Keratinocyte (primary cell): ENCODE measurements at places on chromosomes 4 and X. TPM values are rescaled to one million over a fixed set of nuclear protein-coding genes. Genes with fewer than 3 reads are reported as not detected.

- no peak overlapping the region for H3K27ac ChIP-seq
- H3K4me1 ChIP-seq, result no peaks in the 10 kb centered on the region
- no peak for DNase-seq
- no peaks in the 10 kb centered on the region for H3K27me3 ChIP-seq
These were observed 107.9 kb downstream of the MMRN1 start for GRCh38 chr4:90002441-90003062.

GRCh38 chr4:30801876-30802275, 81.7 kb downstream of the PCDH7 start:
- H3K27me3 ChIP-seq, result no peaks in the 10 kb centered on the region
- H3K36me3 ChIP-seq, result no peaks in the 10 kb centered on the region
- no peak overlapping the region for H3K4me3 ChIP-seq
- no peak for DNase-seq
- H3K4me1 ChIP-seq, result peaks cover 21% of the 10 kb centered on the region

DNA sequence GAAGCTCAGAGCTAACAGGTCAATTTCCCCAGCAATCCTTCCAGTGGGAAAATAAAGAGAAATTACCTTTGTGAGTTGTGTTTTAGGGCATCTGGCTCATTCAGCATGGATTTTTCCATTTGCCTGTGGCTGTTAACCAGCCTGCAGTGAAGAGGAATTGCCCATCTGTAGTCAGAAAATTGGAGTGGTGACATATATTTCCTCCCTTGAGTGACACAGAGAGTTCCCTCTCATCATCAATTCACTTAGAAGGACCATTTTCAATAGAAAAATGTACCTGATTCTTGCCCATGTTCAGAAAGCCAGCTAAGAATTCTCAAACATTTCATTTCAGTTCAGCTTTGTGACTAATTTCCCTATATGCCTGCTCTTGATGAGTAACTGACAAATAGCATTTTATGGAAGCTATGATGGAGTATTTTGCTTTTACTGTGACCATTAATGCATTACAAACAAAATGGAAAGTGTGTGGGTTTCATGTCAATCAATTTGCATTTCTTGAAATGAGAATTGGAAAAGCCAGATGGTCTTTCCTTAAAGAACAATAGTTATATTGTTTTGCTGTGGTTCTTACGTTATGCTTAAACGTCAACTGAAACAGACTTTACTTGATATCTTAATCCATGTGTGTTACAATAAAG, 155.8 kb downstream of the NWD2 start:
- no peaks in the 10 kb centered on the region for H3K4me1 ChIP-seq
- DNase-seq, result no peak
- no peak overlapping the region for H3K27ac ChIP-seq
- H3K36me3 ChIP-seq, result no peaks in the 10 kb centered on the region
- H3K4me3 ChIP-seq, result no peak overlapping the region

GRCh38 chr4:185541251-185541727, 6.0 kb upstream of the PDLIM3 start:
- H3K27me3 ChIP-seq, result peaks cover 19% of the 10 kb centered on the region
- H3K4me1 ChIP-seq, result no peaks in the 10 kb centered on the region
- no peak for DNase-seq
- H3K36me3 ChIP-seq, result no peaks in the 10 kb centered on the region

- no peaks in the 10 kb centered on the region for H3K36me3 ChIP-seq
- no peaks in the 10 kb centered on the region for H3K27me3 ChIP-seq
- H3K4me3 ChIP-seq, result no peak overlapping the region
- no peak overlapping the region for H3K27ac ChIP-seq
- H3K4me1 ChIP-seq, result no peaks in the 10 kb centered on the region
These were observed 357.9 kb downstream of the UNC5C start for GRCh38 chr4:95190751-95191436.

- H3K36me3 ChIP-seq, result no peaks in the 10 kb centered on the region
- H3K27ac ChIP-seq, result no peak overlapping the region
- peaks cover 7% of the 10 kb centered on the region for H3K27me3 ChIP-seq
- DNase-seq, result peak; percentile 11
- H3K4me3 ChIP-seq, result no peak overlapping the region
These were observed 11.0 kb downstream of the SUPT20HL1 start for GRCh38 chrX:24371391-24371972.

DNA sequence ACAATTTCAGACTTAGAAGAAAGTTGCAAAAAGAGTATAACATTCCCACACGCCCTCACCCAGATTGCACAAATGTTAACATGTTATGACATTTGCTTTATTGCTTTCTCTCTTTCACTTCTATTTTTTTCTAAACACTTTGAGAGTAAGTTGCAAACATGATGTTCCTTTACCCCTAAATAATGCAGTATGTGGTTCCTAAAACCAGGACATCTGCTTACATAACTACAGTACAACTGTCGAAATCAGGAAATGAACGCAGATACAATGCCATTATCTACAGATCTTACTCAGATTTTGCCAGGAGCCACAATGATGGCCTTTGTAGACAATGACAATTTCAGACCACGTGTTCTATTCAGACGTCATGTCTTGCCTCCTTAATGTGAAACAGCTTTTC, 22.4 kb downstream of the SH3TC1 start:
- no peak for DNase-seq
- no peak overlapping the region for H3K27ac ChIP-seq
- no peaks in the 10 kb centered on the region for H3K27me3 ChIP-seq
- H3K4me3 ChIP-seq, result no peak overlapping the region

- H3K27ac ChIP-seq, result no peak overlapping the region
- no peaks in the 10 kb centered on the region for H3K27me3 ChIP-seq
- no peak overlapping the region for H3K4me3 ChIP-seq
- H3K4me1 ChIP-seq, result peaks cover 18% of the 10 kb centered on the region
- no peaks in the 10 kb centered on the region for H3K36me3 ChIP-seq
These were observed 137.2 kb upstream of the PGRMC2 start for GRCh38 chr4:128424527-128425497.

DNA sequence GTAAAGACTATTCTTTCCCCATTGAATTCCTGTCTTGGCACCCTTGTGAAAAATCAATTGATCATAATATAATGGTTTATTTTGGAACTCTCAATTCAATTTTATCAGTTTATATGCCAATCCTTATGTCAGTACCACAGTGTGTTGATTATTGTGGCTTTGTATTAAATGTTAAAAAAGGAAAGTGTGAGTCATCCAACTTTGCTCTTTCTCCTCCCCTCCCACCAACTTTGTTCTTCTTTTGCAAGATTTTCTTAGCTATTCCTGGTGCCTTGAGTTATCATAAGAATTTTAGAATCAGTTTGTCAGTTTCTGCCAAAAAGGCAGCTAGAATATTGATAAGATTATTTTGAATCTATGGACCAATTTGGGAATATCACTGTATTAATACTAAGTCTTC, 11.2 kb upstream of the RNF175 start:
- no peaks in the 10 kb centered on the region for H3K27me3 ChIP-seq
- H3K27ac ChIP-seq, result no peak overlapping the region
- DNase-seq, result no peak
- no peak overlapping the region for H3K4me3 ChIP-seq

DNA sequence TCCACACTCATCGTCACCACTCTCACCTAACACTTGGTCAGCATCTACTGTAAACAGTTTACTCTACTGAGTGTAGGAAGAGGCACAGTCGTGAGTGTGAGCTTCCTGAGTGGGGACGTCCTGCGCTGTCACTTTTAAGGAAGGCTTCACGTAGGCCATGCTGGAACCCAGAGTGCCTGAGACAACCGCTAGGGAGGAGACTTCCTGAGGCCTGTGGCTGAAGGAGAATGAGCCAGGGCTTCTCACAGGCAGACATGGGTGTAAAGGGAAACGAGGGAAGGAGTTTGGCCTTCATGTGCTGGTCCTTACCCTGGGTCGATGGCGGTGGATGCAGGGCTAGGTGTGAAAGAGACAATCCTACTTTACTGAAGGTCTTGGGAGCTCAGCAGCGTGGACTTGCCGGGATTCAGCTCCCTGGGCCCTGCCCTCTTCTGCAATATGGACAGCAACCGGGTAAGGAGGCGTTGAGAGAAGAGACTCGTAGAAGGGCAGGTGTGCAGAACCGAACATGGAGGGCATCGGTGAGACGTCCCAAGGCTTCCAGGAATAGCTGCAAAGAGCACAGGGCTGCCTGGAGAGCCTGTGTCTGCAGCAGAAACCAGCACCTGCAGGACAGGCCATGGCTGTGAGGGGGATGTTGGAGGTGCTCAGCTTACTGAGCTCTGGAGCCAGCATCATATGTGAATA, 48.7 kb upstream of the TLR3 start:
- no peak overlapping the region for H3K27ac ChIP-seq
- H3K27me3 ChIP-seq, result no peaks in the 10 kb centered on the region
- H3K36me3 ChIP-seq, result no peaks in the 10 kb centered on the region
- no peaks in the 10 kb centered on the region for H3K4me1 ChIP-seq
- no peak for DNase-seq

DNA sequence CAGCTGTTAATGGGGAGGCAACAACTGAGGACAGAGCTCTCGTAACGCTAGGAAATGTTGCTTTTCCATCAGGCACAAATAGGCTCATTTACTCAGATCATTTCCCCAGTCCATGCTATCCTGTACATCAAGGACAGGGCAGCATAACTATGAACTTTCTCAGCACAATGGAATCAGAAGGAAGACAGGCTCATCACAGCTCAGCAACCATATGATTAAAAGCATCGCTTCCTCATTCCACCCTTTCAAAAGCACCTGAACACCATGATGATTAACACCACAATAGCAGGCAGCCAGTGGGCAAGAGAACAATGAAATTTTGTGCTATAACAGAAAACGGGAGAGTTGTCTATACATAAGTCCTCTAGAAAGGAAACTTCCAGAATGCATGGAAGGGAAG, 297.8 kb downstream of the ZNF674 start:
- no peaks in the 10 kb centered on the region for H3K36me3 ChIP-seq
- peaks cover 10% of the 10 kb centered on the region for H3K4me1 ChIP-seq
- no peak overlapping the region for H3K4me3 ChIP-seq
- no peaks in the 10 kb centered on the region for H3K27me3 ChIP-seq

DNA sequence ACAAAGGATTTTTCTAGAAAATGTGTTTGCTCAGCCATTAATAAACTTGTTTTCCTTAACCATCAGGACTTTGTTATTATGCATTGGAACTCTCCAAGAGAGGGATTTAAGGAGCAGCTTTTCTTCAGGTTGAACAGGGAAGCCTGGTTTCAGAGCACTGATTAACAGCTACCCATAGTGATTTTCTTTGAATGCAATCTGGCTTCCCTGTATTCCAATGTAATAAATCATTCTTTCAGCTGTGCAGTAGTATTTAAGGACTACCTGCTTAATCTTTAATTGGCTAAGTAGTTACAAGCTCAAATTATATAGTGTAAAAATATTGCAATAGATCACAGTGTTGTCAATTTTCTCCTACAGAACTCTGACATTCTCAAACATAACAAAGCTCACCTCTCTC, 77.5 kb downstream of the TMEM156 start:
- H3K4me3 ChIP-seq, result no peak overlapping the region
- no peaks in the 10 kb centered on the region for H3K36me3 ChIP-seq
- H3K27me3 ChIP-seq, result no peaks in the 10 kb centered on the region
- peaks cover 1% of the 10 kb centered on the region for H3K4me1 ChIP-seq

GRCh38 chr4:14254252-14254651, 626.7 kb upstream of the BOD1L1 start:
- H3K4me3 ChIP-seq, result no peak overlapping the region
- H3K27ac ChIP-seq, result no peak overlapping the region
- H3K4me1 ChIP-seq, result no peaks in the 10 kb centered on the region
- no peaks in the 10 kb centered on the region for H3K27me3 ChIP-seq
- no peak for DNase-seq

GRCh38 chr4:87589531-87589930, 18.8 kb upstream of the DSPP start:
- H3K27ac ChIP-seq, result no peak overlapping the region
- no peaks in the 10 kb centered on the region for H3K4me1 ChIP-seq
- H3K27me3 ChIP-seq, result no peaks in the 10 kb centered on the region

- H3K4me1 ChIP-seq, result no peaks in the 10 kb centered on the region
- H3K27ac ChIP-seq, result no peak overlapping the region
- no peak overlapping the region for H3K4me3 ChIP-seq
These were observed 29.2 kb upstream of the NPY2R start for GRCh38 chr4:155179216-155179615.

GRCh38 chrX:52867610-52868348, at the start of gene XAGE3:
XAGE3 (minus strand) TSS chrX:52868083; CDS start chrX:52867133, 950 bp downstream.
- H3K4me1 ChIP-seq, result no peaks in the 10 kb centered on the region
- no peak within 1 kb of the TSS for H3K4me3 ChIP-seq
- H3K27ac ChIP-seq, result no peak within 1 kb of the TSS
- no peaks in the 10 kb centered on the region for H3K27me3 ChIP-seq
- H3K36me3 ChIP-seq, result no peaks in the 10 kb centered on the region

- H3K27me3 ChIP-seq, result no peaks in the 10 kb centered on the region
- DNase-seq, result no peak
- no peaks in the 10 kb centered on the region for H3K4me1 ChIP-seq
- no peak overlapping the region for H3K4me3 ChIP-seq
These were observed 411.5 kb upstream of the FTHL17 start for GRCh38 chrX:31483336-31483735.

DNA sequence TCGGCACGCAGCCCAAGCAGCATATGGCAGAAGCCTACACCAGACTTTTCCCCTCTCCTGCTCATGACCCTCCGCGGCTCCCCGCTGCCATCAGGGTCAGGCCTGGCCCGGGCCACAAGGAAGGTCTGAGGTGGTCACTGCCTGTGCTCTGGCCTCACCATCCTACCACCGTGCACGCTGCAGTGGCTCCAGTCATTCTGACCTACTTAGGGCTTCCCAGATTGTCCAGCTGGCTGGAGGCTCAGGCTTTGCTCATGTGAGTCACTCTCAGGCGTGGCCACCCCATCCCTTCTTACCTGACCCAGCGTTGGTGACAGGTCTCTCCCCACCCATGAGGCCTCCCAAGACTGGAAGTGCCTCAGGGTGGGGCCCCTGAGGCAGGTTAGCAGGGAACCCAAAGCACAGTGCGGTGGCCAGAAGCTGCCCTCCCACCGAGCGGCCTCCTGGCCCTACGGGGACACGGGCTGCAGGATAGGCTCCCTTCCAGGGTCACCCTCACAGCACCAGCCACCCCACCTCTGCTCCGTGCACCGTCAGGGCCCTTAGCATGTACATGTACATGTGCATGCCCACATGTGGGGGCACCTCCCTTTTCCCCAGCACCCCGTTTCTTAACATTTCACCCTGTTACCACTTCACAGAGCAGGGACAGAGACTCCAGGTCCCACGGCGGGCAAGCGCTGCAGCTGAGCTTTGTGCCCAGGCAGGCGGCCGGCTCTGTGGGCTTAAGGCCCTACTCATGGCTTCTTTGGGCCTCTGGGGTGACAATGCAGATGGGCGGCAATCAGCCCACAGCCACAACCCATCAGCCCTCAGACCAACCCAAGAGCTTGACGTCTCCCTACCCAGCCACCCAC, 2.2 kb downstream of the TREX2 start:
- no peak overlapping the region for H3K4me3 ChIP-seq
- no peak overlapping the region for H3K27ac ChIP-seq
- peaks cover 10% of the 10 kb centered on the region for H3K4me1 ChIP-seq
- no peaks in the 10 kb centered on the region for H3K36me3 ChIP-seq
- H3K27me3 ChIP-seq, result no peaks in the 10 kb centered on the region

- no peaks in the 10 kb centered on the region for H3K27me3 ChIP-seq
- H3K36me3 ChIP-seq, result no peaks in the 10 kb centered on the region
- H3K4me3 ChIP-seq, result no peak overlapping the region
- no peak overlapping the region for H3K27ac ChIP-seq
- no peaks in the 10 kb centered on the region for H3K4me1 ChIP-seq
These were observed 330.9 kb downstream of the SPOCK3 start for GRCh38 chr4:166903408-166903807.

GRCh38 chr4:48681856-48682255, 98.2 kb downstream of the FRYL start:
- no peaks in the 10 kb centered on the region for H3K4me1 ChIP-seq
- H3K27me3 ChIP-seq, result no peaks in the 10 kb centered on the region
- no peaks in the 10 kb centered on the region for H3K36me3 ChIP-seq
- no peak overlapping the region for H3K27ac ChIP-seq
- no peak overlapping the region for H3K4me3 ChIP-seq

The PPEF2 gene
- 0.03 TPM in 2 of 3 replicates, not detected in the other for polyA plus RNA-seq

The INPP4B gene
- polyA plus RNA-seq, result 33.6 to 66.4 TPM (median 50.2 TPM) in 3 replicates

The APBB2 gene
- polyA plus RNA-seq, result 47.0 to 68.3 TPM (median 57.3 TPM) in 3 replicates

The SRPX gene
- 31.9 to 166 TPM (median 53.8 TPM) in 3 replicates for polyA plus RNA-seq

The AFF2 gene
- 0.01 to 0.03 TPM (median 0.02 TPM) in 3 replicates for polyA plus RNA-seq
